Fibroblast of skin of back (primary cell): ENCODE measurements at places on chromosomes 2 and 18.

DNA sequence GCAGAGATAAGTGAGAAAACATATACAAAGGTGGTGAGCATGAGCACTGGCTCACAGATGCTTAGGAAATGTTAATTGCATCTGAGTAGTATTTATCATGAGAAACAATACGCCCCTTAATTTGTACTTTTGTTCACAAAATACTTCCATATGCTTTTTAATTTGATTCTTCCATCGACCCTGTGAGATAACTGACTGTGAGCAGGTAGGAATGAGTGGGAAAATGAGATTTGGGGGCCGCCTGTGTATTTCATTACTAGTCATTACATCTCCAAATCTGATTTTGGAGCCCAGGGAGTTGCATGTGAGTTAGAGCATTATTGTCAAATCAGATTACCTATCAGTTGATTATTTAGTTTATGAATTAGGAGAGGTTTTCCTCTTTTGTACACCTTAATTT lies 36.7 kb upstream of the NPC1 start:
- DNase-seq, result no peak

DNA sequence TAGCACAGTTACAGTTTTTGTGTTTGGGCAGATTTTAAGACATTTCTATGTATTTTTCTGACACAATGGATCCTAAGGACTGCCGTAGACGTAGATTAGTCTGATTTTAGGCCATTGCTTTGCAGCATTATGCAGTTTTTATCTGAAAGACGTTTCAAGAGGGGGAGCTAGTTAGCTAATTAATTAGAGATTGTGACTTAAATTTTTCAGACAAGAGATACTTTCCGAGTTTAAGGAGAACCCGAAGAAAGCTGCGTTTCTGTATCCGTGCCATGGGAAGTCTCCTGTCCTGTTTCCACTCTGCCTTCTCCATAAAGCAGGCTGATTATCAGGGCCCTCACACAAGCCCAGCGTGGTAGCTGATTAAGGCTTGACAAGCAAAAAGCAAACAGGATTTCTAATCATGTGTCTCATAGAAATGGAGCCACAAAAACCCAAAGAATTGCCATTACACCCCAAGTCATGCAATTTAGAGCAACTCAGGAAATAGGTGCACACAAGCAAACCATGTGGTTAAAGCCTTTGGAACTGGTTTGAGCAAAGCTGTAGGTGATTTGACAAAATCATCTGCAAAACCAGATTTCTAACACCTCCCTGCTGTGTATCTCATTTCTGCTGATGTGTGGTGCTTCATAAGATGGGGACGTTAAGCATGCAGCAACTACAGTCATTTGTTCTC lies 808.1 kb downstream of the RNF144A start:
- DNase-seq, result no peak

DNA sequence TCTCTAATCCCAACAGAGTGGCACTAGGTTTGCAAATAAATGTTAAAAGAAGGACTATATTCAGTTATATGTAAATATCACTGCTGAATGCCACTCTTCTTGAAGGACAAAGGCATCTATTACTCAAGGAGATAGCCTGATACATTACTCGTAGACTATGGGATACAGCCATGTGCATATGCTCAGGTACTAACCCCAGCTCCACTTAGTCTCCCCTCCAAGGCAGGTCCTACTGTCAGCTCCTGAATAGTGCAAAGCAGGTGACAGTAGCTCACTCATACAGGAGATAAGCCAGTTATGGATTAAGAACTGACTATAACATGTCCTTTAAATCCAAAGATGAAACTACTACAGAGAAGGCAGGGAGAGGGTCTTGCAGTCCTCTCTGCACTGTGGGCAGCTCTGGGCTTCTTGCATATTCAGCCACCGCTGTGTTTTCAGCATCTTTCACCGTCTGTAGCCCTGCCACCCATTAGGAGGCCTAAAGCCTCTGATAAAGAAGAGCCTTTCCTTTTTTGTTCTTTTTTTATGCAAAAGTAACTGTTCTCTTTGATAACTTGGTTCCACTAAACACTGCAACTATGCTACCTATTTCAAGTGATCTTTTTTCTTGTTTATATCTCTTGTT lies 135.1 kb upstream of the EPB41L3 start:
- no peak for DNase-seq

DNA sequence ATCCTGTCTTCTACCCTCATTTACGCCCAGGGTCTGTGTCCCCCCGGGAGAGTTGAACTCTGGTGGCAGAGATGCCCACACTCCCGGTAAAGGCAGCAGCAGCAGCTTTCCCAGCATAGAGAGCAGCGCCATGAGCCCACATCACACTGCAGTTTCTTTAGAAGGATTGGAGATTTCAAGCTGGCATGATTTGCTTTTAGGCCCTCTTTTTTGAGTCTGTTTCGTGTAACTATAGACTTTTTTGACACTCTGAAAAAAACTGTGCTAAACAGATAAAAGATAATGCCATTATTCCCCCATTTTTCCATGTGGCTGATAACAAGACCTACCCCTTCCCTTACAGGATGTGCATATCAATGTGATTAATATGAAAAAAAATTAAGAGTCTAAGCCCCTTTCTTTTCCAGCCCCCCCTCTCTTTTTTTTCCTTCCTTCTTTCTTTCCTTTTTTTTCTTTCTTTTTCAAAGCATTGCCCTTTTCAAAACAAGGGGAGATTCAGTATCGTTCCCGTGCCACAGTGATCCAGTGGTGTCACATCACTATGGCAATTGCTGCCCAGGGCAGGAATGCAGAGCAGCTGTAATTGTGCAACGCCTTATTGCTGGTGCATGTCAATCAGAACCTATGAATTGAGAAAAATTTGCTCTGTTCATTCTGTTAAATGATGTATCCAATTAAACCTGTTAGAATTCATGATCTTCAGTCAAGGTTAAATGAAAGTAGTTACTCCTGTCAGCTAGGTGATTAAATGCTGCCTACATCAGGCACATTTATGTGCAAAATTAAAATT lies 104.5 kb downstream of the CDCA7 start:
- DNase-seq, result no peak

DNA sequence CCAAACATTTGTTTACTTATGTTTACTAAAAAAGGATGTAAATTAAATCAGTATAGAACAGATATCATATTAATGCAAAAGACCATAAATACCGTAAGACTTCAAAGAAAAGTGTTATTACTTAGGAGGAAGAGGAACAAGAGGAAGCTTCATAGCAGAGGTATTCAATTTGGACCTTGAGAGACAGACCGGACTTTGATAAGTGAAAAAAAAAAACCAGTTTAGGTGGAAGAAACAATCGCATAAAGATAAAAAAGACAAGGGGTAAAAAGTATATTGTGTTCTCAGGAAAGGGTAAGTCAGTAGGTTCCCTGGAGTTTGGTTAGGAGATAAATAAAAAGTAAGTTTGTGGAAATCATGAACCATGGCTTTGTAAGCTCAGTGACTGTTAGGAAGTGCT lies 17.6 kb downstream of the PELI1 start:
- no peak for DNase-seq

- no peak for DNase-seq
Measured at GRCh38 chr2:85395912-85396475, 14.2 kb downstream of the CAPG start.

- DNase-seq, result no peak
Measured at GRCh38 chr2:6043238-6043637, 351.1 kb downstream of the SOX11 start.

DNA sequence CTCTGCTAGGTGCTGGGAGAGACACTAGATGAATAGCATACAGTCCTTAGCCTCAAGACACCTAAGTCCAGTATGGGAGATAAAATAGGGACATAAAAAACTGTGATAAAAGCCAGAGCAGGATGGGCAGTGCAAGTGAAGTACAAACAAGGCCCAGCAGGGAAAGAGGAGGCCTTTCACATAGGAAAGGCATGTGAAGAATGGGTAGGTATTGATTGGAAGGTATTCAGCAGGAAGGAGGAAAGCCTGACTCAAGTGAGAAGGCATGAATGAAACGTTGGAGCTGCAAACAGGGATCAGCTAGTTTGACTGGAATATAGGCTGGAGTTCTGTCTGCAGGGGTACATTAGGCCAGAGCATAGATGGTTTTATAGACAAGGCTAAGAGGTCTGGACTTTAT lies 11.0 kb upstream of the CXCR4 start:
- no peak for DNase-seq

DNA sequence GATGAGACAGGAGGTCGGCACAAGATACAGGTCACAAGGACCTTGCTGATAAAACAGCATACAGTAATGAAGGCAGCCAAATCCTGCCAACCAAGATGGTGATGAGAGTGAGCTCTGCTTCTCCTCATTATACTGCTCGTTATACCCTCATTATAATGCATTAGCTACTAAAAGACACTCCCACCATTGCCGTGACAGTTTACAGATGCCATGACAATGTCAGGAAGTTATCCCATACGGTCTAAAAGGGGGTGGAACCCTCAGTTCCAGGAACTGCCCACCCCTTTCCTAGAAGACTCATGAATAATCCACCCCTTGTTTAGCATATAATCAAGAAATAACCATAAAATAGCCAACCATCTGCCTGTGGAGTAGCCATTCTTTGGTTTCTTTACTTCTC lies 224.2 kb downstream of the RBM43 start:
- DNase-seq, result no peak
